ENCODE measurements at places on chromosomes 12 and 14.

DNA sequence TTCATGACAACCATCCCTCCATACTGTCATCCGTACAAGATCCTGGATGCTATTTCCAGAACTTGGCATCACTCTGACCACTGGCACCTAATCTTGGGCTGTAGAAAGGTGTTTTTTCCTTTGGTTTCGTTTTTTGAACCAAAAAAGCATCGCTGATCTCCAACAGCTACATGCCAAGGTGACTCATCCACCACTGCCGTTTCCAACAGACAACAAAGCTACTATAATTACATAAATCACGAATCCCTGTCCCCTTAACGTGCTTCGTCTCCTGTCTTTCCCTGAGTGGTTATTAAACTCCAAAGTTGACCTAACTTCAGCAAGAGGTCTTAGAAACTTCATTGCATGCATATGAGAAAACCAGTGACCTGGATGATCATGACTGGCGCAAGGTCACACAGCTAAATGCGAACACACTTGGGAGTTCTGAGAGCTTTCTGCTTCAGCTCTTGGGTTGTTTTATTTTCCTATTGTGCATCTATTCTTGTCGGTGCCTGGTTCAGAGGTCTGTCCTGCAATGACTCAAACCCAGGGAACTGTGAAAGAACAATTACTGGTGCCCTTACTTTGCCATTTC is 99.9 kb downstream of the PPM1H start:
- DNase-seq, result no peak

- no peak for DNase-seq
Observed at GRCh38 chr14:61523751-61524150, 171.6 kb upstream of the HIF1A start.

- DNase-seq, result no peak
Observed at GRCh38 chr12:130480231-130480630, 142.5 kb downstream of the PIWIL1 start.

- DNase-seq, result no peak
Observed at GRCh38 chr12:76921100-76921471, 42.3 kb upstream of the CSRP2 start.

DNA sequence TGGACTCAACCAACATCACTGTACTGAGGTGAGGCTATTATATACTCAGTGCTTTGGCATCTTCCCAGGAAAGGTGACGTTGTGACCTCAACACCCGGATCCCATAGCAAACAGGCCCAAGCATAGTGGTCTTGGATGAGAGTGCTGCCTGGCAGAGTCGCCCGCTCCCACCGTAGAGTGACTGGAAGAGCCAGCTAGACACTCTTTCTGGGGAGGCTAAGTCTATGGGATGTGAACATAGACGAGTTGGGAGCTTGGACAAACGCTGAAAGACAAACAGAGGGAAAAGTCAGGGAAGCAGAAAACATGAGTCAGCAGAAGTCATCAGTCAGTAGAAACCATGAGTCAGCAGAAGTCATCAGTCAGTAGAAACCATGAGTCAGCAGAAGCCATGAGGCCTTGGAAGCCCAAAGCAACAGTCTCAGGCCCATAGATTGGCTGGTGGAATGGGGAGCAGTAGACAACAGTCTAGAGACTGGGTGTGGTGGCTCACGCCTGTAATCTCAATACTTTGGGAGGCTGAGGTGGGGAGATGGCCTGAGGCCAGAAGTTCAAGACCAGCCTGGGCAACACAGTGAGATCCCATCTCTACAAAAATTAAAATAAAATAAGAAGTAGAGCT is 66.4 kb upstream of the MAP1LC3B2 start:
- DNase-seq, result no peak

DNA sequence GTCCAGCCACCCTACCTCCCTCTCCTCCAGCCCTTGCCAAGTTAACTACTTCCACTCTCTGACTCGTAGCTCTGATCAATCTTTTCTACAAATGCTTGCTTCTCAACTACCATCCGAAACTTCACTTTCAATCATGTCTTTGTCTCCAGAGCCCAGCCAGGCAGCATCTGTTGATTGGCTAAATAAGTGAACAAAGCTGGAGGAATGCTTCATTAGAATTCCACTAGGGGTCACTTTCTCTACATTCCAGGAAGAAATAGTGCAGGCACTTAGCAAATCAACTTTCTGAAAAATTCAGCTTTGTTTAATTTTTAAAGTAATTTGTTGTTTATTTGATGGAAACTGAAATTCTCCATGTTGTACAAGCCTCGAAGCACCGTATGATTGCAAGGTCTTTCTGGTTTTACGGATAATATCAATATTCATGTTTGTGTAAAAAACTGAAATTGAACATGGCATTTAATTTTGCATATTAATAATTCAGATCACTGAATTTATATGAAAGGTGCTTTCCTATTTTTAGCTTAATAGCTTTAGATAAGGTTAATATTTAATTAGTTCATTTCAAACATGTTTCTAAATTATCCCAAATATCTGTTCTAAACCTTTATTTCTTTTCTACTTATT is 32.4 kb upstream of the HELB start:
- no peak for DNase-seq

- peak; percentile 19 for DNase-seq
Observed at GRCh38 chr12:52515927-52516831, 4.0 kb downstream of the KRT5 start.

DNA sequence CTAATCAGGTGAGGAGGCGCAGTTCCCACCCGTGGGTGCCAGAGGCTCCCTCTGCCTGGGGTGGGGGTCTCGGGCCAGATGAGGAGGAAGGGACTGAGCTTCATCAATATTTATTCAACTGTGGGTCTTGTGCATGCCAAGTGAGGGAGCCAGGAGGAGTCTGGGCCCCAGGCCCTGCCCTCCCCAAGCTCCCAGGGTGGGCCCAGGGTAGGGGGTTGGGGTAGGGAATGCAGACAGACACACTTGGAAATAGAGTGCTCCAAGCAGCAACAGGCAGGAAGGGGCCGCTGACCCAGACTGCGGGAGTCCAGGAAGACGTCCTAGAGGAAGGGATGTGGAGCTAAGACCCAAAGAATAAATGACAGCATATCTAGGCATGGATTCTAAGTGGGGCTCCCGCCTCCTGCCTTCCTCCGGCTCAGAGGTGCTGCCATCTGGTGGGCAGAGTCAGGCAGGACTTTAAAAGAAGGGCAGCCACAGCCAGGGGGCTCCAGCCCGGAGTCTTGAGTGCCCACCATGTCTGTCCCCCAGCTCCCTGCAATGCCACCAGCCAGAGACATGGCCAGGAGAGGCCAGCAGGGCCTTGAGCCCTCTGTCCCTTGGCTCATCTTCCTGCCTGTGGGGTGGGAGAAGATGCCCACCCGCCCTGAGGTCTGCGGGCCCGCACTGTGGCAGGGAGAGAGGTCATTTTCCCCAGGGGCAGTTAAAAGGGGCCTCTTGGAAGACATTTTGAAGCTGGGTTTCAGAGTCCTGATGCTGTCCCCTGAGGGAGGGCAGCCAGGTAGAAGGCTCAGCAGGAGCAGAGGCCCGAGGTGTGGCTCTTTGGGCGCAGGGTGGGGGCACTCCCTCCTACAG is 70.1 kb downstream of the PHETA1 start:
- peak; percentile 78 for DNase-seq

DNA sequence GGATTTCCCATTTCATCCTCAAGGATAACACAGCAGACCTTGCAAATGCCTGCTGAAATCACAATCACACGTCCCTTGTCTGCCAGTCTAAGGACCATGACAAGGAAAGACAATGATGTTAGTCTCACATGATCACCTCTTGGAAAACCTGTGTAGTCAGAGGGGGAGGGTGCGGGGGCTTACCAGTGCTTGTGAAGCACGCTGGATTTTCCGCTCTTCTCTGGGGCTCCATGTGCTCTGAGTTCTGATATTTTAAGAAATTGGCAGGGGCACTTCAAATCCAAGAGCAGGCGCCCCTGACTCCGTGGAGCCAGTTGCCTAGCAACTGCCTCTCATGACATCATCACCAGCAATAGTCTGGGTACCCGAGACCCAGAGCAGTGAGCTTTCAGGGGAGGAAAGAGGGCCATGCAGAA is 200.9 kb upstream of the C14orf180 start:
- DNase-seq, result no peak

DNA sequence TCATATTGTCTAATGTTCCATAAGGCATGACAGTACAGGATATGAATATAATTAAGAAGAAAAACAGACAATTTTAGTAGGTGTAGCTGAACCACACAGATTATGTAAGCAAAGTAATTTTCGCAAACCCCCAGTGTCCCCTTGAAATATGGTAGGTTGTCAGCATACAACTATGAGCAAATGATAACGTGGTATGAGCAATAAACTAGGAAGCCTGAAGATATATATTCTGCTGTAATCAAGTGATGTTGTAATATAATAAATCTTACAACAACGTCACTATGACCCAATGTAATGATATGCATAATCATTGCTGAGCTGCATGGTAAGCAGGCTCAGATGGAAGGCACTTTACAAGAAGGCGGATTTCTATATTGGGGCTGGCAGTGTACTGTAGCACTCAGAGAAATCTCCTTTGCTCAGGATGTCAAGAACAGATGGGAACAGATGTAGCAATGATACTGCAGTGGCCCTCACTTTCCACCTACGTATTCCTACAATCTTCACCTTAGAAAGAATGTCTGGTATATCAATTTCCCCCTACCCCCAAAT is 47.8 kb upstream of the MYF6 start:
- DNase-seq, result no peak

- no peak for DNase-seq
Observed at GRCh38 chr12:122965321-122965751, 927 bp downstream of the ABCB9 start.

- no peak for DNase-seq
Observed at GRCh38 chr12:47931187-47931586, 26.4 kb upstream of the VDR start.

GRCh38 chr12:32788405-32788804 is 32.7 kb upstream of the YARS2 start:
- DNase-seq, result no peak

- DNase-seq, result no peak
Observed at GRCh38 chr12:18277196-18277595, 15.9 kb downstream of the PIK3C2G start.

GRCh38 chr14:70887207-70887681 is 20.0 kb upstream of the PCNX1 start:
- no peak for DNase-seq

DNA sequence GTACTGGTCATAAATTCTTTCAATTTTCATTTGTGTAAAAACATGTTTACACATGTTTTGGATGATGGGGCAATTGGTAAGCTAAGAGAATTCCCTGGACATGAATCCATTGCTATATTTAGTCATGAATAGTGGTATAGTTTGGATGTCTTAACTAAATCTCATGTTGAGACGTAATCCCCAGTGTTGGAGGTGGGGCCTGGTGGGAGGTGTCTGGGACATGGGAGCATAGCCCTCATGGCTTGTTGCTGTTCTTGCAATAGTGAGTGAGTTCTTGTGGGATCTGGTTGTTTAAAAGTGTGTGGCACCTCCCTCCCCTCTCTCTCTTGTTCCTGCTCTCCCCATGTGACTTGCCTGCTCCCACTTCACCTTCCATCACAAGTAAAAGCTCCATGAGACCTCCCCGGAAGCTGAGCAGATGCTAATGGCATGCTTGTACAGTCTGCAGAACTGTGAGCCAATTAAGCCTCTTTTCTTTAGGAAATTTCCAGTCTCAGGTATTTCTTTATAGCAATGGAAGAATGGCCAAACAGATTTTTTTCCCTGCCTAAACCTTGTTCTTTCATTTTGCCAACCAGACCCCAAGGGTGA is 33.6 kb downstream of the CTSG start:
- no peak for DNase-seq

DNA sequence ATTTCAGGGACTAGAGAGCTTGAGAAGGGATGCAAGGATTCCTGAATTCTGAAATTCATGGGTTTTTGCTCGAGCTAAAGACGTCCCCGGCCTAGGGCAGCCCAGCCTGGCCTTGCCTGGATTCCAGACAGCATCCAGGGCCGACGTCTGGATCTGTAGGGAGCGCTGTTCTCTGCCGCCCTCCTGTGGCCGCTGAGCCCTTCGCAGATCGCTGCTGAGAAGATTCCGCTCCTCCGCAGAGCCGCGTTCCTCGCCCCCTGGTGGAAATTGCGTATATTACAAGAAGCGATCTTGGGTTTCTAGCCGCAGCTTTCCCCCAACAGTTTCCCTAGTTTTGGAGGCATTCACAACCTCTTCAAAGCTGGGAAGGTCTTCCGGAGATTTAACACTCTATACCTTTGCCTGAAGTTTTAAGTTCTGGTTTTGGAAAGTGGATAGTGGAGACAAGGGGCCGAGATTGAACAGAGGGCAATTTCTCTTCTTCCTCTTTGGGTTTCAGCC is 5.1 kb downstream of the CISTR start:
- peak; percentile 91 for DNase-seq

DNA sequence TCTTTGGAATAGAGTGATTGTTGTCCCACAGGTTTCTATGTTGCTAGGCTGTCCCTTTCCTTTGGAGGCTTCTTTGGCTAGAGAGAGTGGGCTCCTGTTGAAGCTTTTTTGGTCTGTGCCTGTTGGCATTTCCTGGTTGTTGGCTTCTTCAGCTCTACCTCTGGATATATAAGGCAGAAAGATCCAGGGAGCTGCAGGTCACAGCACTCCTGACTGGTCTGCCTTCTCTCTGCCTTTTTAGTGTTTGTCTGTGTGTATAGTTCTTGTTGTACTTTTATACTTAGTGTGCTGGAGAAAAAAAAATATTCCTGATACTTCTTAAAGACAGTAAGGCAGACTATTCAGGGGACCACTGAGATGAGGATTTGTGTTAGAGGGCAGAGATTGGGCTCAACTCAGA is 202.7 kb downstream of the FBXL14 start:
- no peak for DNase-seq

DNA sequence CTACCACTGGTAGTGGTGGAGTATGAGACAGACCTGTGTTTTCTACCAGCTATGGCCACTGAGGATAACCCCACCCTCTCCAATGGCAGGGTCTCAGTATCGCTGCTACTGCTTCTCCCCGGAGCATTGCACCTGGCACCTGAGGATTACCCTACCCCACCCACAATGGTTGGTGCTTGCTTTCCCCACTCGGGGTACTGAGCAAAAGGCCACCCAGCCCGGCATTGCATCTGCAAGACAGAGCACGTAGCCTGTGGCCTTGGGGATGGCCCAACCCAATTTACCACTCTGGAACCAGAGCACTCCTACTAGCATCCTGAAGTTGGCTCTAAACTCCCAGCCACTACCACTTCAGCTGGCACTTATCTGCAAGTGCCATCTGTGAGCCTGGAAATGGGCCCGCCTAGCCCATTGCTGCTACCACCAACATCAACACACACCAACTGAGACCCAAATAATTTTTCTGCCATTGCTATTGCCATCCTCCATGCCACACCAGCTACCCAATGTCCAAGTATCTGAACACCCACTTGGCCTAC is 145.7 kb downstream of the CNTN1 start:
- no peak for DNase-seq

Measured in activated CD8-positive, alpha-beta memory T cell treated with anti-CD3 and anti-CD28 coated beads for 24 hours (primary cell).